Karpas-422 (cell line): ENCODE measurements at places on chromosomes 7 and 10. TPM values are rescaled to one million over a fixed set of nuclear protein-coding genes. Genes with fewer than 3 reads are reported as not detected.

GRCh38 chr7:143012409-143012808 is 14.5 kb downstream of the OR9A2 start:
- H3K36me3 ChIP-seq = no peaks in the 10 kb centered on the region
- peaks cover 94% of the 10 kb centered on the region for H3K4me1 ChIP-seq
- H3K27me3 ChIP-seq = no peaks in the 10 kb centered on the region
- peak; percentile 91 for DNase-seq
- peak overlapping the region; percentile 29 for H3K4me3 ChIP-seq

DNA sequence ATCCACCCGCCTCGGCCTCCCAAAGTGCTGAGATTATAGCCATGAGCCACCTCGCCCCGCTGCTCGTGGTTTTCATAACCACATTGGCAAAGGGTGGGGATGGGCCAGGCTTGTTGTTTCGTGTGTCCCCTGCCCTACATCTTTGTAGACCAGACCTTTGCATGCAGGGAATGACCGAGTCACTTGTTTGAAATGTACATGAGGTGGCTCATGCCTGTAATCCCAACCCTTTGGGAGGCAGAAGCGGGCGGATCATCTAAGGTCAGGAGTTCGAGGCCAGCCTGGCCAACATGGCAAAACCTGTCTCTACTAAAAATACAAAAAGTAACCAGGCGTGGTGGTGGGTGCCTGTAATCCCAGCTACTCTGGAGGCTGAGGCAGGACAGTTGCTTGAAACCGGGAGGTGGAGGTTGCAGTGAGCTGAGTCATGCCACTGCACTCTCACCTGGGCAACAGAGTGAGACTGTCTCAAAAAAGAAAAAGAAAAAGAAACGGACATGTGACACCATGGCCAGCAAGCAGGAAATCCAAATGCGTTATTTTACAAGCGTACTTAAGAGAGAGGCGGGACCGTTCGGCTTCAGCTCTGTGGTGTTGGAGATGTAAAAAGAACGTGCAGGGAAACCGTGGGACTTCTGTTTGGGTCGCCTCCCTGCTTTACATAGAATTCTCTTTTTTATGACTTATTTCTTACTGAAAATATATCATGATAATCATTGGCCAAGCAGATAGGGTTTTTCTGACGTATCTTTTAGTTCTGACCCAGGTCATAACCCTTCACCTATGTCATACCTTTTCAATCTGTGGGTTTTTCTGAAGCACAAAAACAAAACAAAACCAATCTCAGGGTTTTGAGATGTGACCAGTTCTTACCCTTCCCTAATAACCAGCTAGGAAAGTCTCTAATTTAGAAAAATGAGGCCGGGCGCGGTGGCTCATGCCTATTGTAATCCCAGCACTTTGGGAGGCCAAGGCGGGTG is 45.1 kb downstream of the WIPI2 start:
- H3K4me3 ChIP-seq = no peak overlapping the region
- H3K27ac ChIP-seq = no peak overlapping the region
- H3K36me3 ChIP-seq = peaks cover 21% of the 10 kb centered on the region
- no peaks in the 10 kb centered on the region for H3K27me3 ChIP-seq
- DNase-seq = peak; percentile 60

DNA sequence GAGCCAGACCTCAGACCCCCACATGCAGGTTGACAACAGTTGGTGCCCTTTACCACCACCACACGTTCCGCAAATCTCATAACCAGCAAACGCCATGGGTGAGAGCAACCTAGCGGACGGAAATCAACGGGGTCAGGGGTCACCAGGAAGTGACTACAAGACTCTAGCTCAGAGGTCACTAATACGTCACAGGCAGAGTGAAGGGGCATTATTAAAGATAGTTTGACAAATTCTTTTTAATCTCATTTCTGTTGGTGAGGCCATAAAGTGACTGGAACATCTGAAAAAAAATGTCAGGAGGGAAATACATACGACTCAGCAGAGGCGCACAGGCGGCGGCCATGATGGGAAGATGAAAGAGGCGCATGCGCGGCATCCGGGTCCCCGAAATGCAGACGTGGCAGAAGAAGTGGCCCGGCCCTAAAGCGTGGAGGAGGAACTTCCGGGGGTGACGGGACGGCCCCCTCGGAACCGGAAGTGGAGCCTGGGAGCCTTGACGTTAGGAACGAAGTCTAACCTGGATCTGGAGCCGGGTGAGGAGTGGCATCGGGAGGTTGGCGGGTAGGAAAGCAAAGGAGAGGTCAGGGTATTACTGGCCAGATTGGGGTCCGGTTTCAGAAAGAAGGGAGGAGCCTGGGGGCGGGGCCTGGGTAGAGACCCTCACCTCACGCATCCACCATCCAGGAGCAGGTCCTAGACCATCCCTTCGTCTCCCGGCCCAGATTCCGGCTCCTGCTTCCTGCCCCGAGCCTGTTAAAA is at the start of gene SEC24C:
TSS of gene SEC24C (plus strand) at position 468 of the 759 bp plus-strand sequence. CDS start 2,461 bp downstream, outside the sequence.
- H3K27me3 ChIP-seq = no peaks in the 10 kb centered on the region
- peaks cover 12% of the 10 kb centered on the region; the same call in 1 of the 2 replicates for H3K36me3 ChIP-seq
- H3K4me1 ChIP-seq = peaks cover 36% of the 10 kb centered on the region
- peak; percentile 98 for DNase-seq
- peak within 1 kb of the TSS; percentile 86 for H3K4me3 ChIP-seq

MOGAT3 gene
- total RNA-seq = not detected in 2 replicates

TMEM236 gene
- 0.04 and 0.19 TPM in 2 replicates for total RNA-seq

LOXL4 gene
- not detected in 2 replicates for total RNA-seq

DNA sequence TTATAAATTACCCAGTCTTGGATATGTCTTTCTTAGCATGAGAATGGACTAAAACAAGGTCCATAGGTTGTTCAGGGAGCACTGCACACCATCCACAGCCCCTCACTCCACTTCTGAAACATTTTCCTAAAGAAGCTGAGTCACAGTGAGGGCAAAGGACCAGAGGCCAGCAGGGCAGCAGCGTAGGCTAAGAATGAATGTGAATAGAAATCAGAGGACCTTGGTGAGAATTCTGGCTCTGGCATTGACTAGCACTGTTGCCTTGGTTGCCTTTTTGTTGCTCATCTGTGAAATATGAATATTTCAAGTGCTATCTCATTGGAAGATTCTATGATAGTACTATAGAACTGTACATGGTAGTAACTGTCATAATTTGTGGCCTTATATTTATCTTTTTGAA is 41.7 kb upstream of the TOMM7 start:
- no peak overlapping the region for H3K27ac ChIP-seq
- no peaks in the 10 kb centered on the region for H3K27me3 ChIP-seq
- H3K36me3 ChIP-seq = peaks cover 1% of the 10 kb centered on the region; the same call in 1 of the 2 replicates
- H3K4me1 ChIP-seq = no peaks in the 10 kb centered on the region

- no peak overlapping the region for H3K4me3 ChIP-seq
- H3K27me3 ChIP-seq = no peaks in the 10 kb centered on the region
- peaks cover 6% of the 10 kb centered on the region for H3K36me3 ChIP-seq
- H3K27ac ChIP-seq = no peak overlapping the region
Observed at GRCh38 chr7:20146451-20146850, 70.7 kb downstream of the MACC1 start.

KCNH2 gene
- 0.11 and 0.22 TPM in 2 replicates for total RNA-seq

DNA sequence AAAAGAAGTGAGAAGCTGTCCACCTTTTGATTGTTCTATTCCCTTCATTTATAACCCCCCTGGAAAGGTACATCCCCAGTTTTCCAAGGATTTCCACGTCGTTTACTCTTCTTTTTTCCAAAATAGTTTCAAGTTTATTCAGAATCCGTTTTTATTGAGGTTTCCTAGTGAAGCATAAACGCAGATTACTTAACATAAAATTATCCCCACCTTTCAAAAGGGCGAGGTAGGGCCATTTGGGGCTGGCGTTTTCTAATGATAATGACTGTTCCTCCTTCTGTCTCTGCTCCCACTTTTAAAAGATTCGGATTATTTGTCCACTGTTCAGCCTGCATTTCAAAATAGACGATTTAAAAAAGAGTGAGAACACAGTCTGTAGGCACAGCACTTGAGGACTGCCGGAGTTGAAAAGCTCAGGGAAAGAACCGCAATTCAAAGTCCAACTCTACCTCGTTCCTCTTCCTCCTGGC is 165.2 kb upstream of the PPP1R3A start:
- DNase-seq = no peak
- H3K27ac ChIP-seq = no peak overlapping the region
- H3K4me1 ChIP-seq = no peaks in the 10 kb centered on the region
- no peaks in the 10 kb centered on the region for H3K36me3 ChIP-seq

DRGX gene
- total RNA-seq = not detected in 2 replicates

HOXA5 gene
- total RNA-seq = 3.6 and 4.1 TPM in 2 replicates

MMP21 gene
- not detected in 2 replicates for total RNA-seq

SOSTDC1 gene
- not detected in 2 replicates for total RNA-seq

DNA sequence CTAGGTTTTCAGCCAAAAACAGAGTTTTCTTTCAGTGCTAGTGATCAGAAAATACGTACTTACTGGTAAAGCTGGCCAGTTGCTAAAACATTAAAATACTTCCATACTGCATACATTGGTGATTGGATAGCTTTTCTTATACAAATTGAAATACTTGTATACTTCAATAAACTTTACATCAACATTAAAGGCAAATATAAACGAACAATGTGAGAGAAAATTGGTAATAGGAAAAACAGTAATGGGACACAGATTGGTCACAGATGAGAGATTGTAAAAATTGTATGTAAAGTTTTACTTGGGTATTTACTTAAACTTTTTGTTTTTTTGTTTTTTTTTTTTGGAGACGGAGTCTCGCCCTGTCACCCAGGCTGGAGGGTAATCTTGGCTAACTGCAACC is 391.7 kb downstream of the TFEC start:
- no peak overlapping the region for H3K27ac ChIP-seq
- no peak overlapping the region for H3K4me3 ChIP-seq
- DNase-seq = no peak
- no peaks in the 10 kb centered on the region for H3K4me1 ChIP-seq
- H3K36me3 ChIP-seq = no peaks in the 10 kb centered on the region

DNA sequence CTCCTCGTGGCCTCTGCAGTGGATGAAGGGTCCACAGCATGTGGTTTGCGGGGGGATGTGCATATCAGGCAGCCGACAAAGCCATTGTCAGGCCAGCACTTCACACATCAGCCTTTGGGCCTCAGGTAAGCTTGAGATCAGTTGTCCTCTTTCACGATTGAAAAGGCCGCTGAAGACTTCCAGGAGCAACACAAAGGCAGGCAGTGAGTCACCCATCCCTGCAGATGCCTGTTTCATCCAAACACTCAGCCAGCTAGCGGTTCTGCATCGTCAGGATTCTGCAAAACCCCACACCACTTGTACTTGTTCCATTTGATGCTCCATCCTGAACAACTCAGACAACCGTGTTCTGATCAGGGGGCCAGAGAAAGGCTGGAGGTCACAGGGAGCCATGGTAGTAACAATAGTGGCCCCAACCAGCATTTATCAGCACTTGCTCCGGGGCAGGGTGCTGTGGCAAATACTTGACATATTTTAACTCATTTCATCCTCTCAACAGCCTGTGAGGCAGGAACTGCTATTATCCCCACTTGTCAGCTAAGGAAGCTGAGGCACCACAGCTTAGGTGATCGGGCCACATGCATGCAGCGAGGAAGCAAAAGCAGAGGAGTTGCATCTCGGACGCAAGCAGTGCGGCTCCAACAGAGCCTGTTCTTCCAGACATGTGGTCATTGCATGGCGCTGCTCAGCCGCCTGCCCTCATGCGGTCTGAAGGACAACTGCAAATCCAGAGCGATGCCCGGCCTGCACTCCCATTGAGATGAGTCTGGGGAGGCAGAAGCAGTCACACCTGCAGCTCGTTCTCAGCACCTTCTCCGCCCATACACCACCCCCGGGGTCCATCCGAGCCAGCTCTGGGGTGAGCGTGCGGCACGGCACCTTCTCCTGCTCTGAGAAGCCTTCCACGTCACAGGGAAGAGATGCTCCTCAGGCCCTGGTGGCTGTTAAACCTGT is 144.9 kb downstream of the PAXIP1 start:
- H3K4me3 ChIP-seq = no peak overlapping the region
- H3K27me3 ChIP-seq = no peaks in the 10 kb centered on the region
- no peaks in the 10 kb centered on the region for H3K4me1 ChIP-seq

DNA sequence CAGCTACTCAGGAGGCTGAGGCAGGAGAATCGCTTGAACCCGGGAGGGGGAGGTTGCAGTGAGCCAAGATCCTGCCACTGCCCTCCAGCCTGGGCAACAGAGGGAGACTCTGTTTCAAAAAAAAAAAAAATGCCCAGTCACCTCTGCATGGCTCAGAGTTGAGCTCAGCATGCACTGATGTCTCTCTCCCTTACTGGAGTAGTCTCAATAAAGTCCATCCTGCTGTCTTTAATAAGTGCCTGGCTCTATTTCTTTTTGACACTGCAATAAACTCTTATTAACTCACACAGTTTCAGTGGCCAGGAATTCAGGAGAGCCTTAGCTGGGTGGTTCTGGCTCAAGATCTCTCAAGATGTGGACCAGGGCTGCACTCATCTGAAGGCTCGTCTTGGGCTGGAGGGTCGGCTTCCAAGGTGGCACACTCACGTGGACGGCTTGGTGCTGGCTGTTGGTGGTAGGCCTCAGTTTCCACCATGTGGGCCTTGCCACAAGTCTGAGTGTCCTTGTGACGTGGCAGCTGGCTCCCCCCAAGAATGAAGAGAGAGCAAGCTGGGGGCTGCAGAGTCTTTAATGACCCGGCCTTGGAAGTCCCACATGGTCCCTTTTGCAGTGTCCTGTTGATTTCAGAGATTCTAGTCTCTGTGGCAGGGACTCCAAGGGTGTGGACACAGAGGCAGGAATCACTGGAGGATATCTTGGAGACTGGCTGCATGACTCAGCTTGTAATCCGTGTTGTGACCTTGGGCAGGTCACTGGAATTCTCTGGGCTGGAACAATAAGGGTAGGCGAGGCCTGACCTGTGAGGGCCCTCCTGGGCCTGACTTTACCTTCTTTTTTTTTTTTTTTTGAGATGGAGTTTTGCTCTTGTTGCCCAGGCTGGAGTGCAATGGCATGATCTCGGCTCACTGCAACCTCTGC is 85.9 kb upstream of the KMT2C start:
- H3K27me3 ChIP-seq = no peaks in the 10 kb centered on the region; the same call in 1 of the 2 replicates
- no peak for DNase-seq
- no peak overlapping the region for H3K27ac ChIP-seq
- H3K4me3 ChIP-seq = no peak overlapping the region

DNA sequence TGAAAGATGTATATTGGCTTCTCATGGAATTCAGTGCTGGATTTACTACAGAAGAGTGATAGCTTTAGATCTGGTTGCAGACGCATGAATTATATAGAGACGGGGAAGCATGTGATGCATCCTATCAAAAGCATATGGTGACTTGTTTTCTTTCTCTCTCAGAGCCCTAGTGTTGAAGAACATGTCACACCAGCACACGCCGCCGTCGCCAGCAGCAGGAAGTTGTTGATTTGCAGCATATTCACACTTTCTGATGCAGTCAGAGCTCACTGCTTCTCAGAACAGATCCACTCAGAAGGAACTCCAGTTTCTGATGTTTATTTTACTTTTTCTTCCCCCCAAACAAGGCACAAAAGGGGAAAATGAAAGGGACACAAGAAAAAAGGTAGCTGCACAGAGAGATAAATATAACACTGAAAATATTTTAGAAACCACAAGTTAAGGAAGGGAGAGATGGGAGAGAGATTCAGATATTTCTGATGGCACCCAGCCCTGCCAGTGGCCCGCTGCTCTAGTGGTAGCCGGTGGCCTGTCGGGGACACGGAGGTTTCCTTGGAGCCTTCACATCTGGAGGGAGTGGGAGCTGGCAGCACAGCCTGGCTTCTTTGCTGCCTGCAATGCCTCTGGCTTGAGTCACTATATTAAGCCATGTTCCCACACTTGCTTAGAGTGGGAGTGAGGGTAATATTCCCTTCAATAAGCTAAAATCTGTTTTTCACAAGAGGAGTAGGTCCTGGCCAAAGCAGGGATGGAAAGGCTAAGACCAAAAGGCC is 123.2 kb downstream of the NRP1 start:
- no peak overlapping the region for H3K4me3 ChIP-seq
- no peaks in the 10 kb centered on the region for H3K36me3 ChIP-seq
- H3K27me3 ChIP-seq = no peaks in the 10 kb centered on the region
- H3K27ac ChIP-seq = no peak overlapping the region

POMZP3 gene
- 1.4 and 3.0 TPM in 2 replicates for total RNA-seq
